ENCODE measurements at places on chromosomes 11 and 22. TPM values are rescaled to one million over a fixed set of nuclear protein-coding genes. Genes with fewer than 3 reads are reported as not detected.

Gene AMPD3
- 7.5 TPM for total RNA-seq

Gene RIMBP3C
- 0.13 TPM for total RNA-seq

Gene C11orf52
- total RNA-seq, result 0.09 TPM

Gene APOA1
- total RNA-seq, result 0.13 TPM

Gene NLRP14
- not detected for total RNA-seq

Gene GNAZ
- total RNA-seq, result 2.8 TPM

Gene RBMXL2
- total RNA-seq, result not detected

Gene CYP2D6
- total RNA-seq, result 0.54 TPM

Gene C11orf65
- total RNA-seq, result 0.21 TPM

Gene APOBEC3B
- 28.4 TPM for total RNA-seq

Gene HEPACAM
- not detected for total RNA-seq

Gene MUC6
- total RNA-seq, result not detected

Gene SLC7A4
- total RNA-seq, result not detected

Gene SART1
- 52.4 TPM for total RNA-seq

Gene NELL1
- not detected for total RNA-seq

Gene PAX6
- total RNA-seq, result 0.84 TPM

Gene TMEM132A
- 92.5 TPM for total RNA-seq

Gene LRRC4C
- total RNA-seq, result not detected

Gene FGF19
- 0.12 TPM for total RNA-seq

Gene MRTFA
- total RNA-seq, result 64.0 TPM

Gene THY1
- 12.2 TPM for total RNA-seq

Gene CD3D
- not detected for total RNA-seq

Gene TRIM51
- total RNA-seq, result not detected

Gene BARX2
- not detected for total RNA-seq

Gene CDPF1
- total RNA-seq, result 10.3 TPM

Gene CLTCL1
- 5.0 TPM for total RNA-seq

Gene MN1
- total RNA-seq, result 2.7 TPM

Gene LARGE2
- total RNA-seq, result 2.7 TPM

Gene SLC22A6
- total RNA-seq, result not detected

Gene ANO1
- total RNA-seq, result 3.6 TPM

Gene TNNI2
- 0.36 TPM for total RNA-seq

Gene PNPLA3
- 0.97 TPM for total RNA-seq

Gene ST14
- 0.05 TPM for total RNA-seq

Gene OR6A2
- not detected for total RNA-seq

Gene SLC15A3
- total RNA-seq, result not detected

Gene IRAG1
- 0.06 TPM for total RNA-seq

Gene MRGPRX2
- not detected for total RNA-seq

Gene OR5A1
- total RNA-seq, result not detected

Gene GLYATL2
- not detected for total RNA-seq

Gene GAL
- total RNA-seq, result 19.5 TPM

Gene PPP2R1B
- 18.8 TPM for total RNA-seq

Data from A549 treated with Hydrocortisone at 1 μM for 4 hours (cell line).